ENCODE measurements at places on chromosomes 13 and 19.

GRCh38 chr13:94716016-94716415 lies 3.7 kb upstream of the SOX21 start:
- DNase-seq: no peak

- no peak for DNase-seq
Measured at GRCh38 chr13:78770601-78771000, 111.6 kb upstream of the OBI1 start.

- DNase-seq: no peak
Measured at GRCh38 chr19:57348136-57348535, 2.9 kb upstream of the ZNF304 start.

GRCh38 chr13:59963827-59964226 lies 199.9 kb downstream of the DIAPH3 start:
- DNase-seq: no peak

- no peak for DNase-seq
Measured at GRCh38 chr13:50709058-50709457, 134.4 kb downstream of the DLEU7 start.

DNA sequence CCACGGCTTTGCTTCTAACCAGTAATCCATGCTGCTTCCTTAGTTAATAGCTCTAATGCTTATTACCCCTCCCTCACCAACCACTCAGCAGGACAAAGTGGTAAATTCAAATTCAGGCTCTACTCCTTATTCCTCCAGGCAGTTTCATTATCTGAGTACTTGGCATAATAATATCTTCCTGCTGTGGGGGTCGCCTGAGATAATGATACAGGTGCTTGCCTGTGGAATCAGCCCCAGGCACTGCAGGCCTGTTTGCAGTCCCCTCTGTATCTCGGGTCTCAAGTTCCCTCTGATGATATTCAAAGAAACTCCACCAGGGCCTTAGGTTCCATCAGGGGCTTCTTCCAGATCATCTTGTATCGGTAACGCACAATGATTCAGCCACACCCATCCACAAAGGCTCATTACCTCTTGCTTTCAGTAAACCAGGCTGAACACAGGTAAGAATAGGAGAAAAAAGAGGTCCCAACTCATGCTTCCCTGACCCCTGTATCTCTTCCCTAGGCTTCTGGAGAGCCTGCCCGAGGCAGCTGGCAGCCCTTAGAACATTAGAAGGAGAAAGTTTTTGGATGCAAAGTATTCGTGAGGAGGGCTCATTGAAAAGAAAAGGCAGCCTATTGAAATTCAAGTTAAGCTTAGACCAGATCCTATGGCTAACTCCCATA lies 14.3 kb upstream of the FOXO1 start:
- no peak for DNase-seq
